ENCODE measurements at places on chromosomes 2 and 18.
A peak's percentile ranks its signal among the peaks of the same experiment; 100 is the strongest.

DNA sequence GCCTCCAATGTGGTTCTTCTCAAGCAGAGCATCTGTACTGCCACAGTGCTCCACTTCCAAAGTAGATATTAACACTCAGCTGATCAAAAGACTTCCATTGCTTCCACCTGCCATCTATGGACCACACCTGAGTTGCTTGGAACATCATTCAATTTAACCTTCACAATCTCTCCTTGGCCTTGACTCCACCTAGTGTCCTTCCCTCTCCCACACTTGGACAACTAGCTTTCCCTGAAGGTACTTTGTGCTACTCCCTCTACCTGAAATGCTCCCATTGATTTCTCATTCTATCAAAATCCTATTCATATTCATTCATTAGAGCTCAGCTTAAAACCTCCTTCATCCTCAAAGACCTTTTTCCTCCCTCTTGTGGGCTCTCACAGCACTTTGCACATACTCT lies 48.7 kb downstream of the SOWAHC start:
- no peak for DNase-seq

GRCh38 chr2:190856985-190857384 lies 23.6 kb upstream of the GLS start:
- no peak for DNase-seq

GRCh38 chr18:77151033-77151771 lies 18.6 kb upstream of the MBP start:
- DNase-seq: no peak

DNA sequence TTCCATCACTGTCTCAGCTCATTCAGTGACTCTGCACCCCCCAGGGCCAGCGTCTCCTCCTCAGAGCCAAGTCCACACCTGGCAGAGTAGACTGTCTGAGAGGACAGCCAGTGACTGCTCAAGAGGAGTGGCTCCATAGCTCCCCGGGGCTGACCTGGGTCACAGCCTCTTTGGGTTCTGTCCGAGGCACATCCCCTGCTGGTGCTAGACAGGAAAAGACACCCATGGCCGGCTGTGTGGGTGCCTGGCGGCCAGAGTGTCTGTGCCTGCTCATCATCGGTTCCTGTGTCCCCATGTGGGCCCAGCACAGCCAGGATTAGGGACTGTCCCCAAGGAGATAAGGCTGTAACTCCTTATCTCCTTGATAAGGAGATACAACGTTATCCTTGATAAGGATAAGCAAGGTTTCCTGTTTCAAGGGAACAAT lies 3.5 kb upstream of the CROCC2 start:
- DNase-seq: no peak

GRCh38 chr18:9066817-9067306 lies 35.6 kb upstream of the NDUFV2 start:
- peak; percentile 44 for DNase-seq

- DNase-seq: peak; percentile 62
Measured at GRCh38 chr2:120237491-120237902, 14.3 kb upstream of the TMEM185B start.

- no peak for DNase-seq
Measured at GRCh38 chr18:55128437-55128836, 169.2 kb upstream of the CCDC68 start.

- peak; percentile 57 for DNase-seq
Measured at GRCh38 chr2:208638059-208638458, 231.5 kb downstream of the PTH2R start.

DNA sequence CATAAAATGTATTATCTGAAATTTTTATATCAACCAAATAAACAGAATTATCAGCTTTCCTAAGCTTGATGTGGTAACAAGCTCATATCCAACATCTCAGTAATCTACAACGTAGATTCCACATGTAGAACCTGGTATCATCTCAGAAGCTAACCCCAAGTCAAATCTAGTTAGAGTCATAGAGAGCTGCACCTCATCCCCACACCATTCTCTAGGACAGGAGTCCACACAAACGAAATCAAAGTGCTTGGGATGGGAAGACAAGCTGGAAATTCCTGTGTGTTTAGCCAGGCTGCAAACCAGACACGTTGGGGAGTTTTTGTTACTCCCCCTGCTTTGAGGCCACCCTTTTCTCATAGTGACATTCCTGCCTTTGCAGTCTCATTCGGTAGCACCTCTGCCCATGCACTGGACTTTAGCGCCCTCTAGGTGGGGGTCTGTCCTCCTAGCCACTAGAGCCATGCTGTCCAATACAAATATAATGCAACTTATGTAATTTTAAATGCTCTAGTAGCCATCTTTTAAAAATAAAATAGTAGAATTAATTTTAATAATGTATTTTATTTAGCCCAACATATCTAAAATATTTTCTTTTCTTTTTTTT lies 28.1 kb upstream of the SATB2 start:
- peak; percentile 61 for DNase-seq

DNA sequence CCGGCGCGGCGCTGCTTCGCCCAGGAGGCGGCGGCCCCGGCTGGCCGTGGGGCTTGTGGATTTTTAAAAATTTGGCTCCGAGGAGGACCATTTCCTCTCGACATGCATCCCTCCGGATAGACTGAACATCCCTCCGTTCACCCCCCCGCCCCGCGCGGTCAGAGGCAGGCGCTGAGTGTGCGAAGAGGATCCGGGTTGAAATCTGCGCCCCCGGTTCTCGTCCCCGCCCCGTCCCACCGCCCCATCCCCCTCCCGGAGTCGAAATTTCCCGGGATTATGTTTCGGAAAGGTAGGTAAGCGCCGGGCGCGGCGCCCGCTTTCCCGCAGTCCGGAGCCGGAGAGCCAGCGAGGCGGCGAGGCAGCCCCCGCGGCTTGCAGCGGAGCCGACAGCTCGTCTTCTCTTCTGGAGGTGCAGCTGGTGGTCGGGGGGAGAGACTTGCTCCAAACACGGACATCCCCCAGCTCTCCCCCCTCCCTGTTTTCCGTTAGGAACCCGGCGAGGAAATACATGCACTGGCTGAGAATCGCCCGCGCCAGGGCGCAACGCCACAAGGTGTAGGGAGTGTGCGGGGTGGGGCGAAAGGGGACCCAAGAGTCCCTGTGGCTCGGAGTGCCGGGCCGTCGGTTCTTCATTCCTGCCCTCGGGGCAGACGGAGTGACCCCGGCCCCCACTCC lies at the start of gene PRKCE:
TSS of gene PRKCE (plus strand) at position 261 of the 675 bp plus-strand sequence.
- no peak for DNase-seq

- DNase-seq: no peak
Measured at GRCh38 chr2:208545403-208546042, 138.9 kb downstream of the PTH2R start.

- no peak for DNase-seq
Measured at GRCh38 chr2:204321910-204322751, 223.1 kb upstream of the PARD3B start.

GRCh38 chr2:45459860-45460259 lies 151.2 kb downstream of the SRBD1 start:
- no peak for DNase-seq

GRCh38 chr2:113996671-113997594 lies 107.0 kb downstream of the ACTR3 start:
- DNase-seq: no peak

DNA sequence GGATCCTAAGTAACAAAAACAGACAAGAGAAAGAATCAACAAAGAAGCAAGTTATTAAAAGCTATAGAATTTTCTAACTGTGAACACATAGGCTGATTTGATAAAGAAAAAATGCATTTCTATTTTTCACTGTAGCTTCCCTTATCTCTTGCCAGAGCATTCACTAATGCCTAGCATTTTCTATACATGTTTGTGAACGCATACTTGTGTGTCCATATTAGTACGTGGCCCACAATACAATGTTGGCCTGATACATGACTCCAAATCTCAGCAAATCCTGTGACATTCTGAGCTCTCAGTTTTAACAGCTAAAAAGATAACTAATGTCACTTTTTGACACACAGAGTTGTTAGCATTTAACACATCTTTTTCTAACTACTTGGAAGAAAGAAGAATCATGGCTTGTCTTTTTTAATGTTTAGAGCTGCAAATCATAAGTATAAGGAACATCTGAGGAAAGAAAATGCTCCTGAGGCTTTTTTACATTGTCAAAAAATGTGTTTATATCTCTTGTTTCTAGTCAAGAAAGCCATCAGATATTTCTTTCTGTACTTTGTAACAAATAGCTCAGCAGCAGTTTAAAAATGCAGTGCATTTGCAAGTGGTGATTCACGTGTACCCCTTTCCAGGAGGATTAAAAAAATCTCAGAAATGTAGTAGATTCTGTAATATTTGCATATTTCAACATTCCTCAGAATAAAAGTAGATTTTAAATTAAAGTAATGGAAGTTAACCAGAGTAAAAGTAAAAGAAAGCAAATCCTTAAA lies 1646.8 kb upstream of the TMEFF2 start:
- no peak for DNase-seq

- DNase-seq: peak; percentile 55
Measured at GRCh38 chr2:113136828-113137775, 9.7 kb downstream of the IL1RN start.

GRCh38 chr2:239167011-239167673 lies 233.7 kb downstream of the HDAC4 start:
- DNase-seq: no peak

DNA sequence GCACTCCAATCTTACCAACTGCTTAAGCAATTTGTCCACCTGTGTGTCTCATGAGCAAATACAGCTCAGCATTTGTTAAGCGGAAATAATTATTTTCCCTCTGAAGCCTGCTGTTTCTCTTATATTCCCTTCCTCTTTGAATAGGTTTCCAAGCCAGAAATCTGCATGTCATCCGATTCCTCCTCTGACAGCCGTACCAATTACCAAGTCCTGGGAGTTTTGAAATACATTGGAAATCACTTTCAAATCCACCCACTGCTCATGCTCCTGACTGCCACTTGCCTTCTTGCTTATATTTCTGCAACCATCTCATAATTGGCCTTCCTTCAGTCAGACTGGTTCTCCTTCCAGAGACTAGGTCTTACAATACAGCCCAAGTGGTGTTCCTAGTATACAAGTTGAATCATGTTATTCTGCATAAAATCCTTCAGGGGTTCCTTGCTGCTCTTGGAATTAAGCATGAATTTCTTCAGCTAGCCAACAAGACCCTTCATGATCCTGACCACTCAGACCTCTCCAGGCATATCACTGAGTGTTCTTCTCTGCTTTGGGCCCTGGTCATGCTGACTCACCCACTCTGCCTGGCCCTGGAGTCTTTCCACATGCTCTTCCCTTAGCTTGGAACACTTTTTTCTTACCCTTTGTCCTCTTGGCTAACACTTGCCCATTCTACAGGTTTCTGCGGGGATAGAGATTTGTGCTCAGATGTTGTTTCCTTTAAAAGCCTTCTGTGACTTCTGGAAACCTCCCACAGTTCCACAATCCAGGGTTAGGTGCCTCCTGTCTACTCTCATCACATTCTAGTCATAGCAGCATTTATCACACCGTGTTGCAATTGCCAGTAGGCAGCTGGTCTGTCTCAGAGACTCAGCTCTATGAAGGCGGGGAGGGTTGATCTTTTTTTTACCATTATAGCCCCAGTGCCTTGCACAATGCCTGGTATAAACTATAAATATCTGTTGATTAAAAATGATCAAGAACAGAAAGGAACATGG lies 157.6 kb downstream of the ARL6IP6 start:
- no peak for DNase-seq

GRCh38 chr2:202643012-202643858 lies 8.5 kb downstream of the FAM117B start:
- no peak for DNase-seq

- no peak for DNase-seq
Measured at GRCh38 chr2:204468746-204469429, 76.4 kb upstream of the PARD3B start.

DNA sequence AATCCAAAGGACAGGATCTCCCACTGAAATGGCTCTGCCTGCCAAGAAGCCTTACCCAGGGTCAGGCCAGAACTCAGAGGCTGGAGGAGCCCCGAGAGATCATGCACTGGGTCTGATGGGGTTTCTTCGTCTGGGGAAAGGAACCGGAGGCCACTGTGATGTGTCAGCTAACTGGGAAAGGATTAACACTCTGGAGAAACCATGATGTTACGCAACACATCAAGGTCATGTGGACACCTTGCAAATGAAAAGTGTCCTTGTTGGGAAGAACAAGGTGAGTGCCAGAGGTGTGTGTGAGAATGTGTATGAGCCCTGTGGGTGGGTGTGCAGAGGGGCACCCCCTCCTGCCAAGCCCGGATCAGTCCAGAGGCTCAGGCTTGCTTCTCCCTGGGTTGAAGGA lies 86.9 kb downstream of the CRACDL start:
- DNase-seq: no peak

DNA sequence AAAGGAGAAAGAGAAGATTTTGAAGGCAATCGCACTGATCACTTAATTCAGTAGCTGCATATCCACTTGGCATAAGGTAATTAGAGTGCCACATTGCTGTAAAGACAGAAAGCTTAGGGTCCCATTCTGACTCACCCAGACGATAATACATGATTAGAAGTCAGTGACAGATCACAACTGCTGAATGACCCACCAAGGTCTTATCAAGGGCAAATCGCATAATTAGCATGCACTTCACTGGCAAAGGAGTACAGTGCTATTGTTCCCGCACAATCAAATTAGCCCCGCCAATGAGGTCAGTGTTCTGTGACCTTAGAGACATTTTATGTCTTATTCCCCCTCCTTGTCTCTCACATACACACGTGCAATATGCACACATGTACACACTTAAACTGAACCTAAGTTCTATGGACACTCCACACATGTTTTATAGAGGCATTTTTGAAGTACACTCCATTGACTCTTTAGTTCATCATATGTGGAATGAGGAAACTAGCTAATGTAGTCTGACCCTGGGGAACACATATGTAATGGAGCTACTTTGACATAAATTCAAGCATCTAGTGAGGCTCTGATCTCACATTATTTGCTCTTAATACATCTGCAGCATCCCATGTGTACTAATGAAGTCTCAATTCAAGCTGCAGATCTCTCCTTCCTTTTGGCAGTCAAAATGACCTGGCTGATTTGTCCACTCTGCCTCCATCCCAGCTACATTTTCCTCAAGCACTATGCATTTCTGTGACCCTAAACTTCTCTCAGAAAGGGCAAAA lies 673.8 kb upstream of the FANCL start:
- DNase-seq: no peak

DNA sequence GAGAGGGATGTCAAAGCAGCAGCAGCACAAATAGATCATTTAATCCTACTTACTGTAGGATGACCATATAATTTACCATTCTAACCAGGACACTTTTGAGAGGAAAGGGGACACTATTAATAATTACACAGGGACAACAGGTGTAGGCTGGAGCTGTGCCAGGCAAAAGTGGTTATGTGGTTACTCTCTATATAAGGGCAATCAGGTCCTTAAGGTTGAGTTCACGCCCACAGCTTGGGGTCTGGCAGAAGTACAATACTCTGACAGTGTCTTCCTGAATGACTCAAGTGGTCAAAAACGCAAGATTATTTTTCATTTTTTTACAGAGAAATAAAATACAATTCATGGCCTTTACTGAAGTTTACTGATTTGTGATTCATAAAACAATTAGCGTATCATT lies 2.8 kb downstream of the PREPL start:
- DNase-seq: no peak

Measured in K562 (cell line).